ENCODE measurements at places on chromosomes 16 and 17.

DNA sequence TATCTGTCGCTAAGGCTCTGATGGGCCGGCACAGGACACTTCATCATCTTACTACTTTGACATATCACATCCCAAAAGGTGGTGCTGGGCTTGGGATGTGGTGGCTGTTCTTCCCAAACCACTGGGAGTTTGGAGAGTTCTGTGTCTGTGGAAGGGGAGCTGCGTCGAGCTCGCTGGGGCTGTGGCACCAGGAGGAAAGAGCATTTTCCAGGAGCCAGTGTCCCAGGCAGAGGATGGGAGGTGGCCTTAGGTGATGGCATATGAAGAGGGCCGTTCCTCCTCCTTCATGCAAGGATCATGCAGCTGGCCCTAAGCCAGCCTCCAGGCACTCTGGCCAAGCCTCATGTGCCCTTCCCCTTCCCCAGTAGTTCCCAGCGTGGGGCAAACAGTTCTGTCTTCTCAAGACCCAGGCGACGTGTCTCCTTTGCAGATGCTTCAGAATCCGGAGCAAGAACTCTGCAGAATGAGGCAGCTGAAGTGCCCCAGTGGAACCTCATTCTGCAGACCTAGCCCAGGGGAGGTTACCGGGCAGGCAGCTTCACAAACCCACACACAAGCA, 89.4 kb upstream of the TNRC6C start:
- DNase-seq = no peak

GRCh38 chr17:29042679-29043538, at the start of gene PIPOX:
Gene PIPOX, plus strand, starts transcription at chr17:29043141. Its CDS starts 85 bp downstream, at chr17:29043226.
- peak; percentile 54 for DNase-seq

GRCh38 chr16:57308041-57308440, 23.6 kb upstream of the PLLP start:
- DNase-seq = no peak

DNA sequence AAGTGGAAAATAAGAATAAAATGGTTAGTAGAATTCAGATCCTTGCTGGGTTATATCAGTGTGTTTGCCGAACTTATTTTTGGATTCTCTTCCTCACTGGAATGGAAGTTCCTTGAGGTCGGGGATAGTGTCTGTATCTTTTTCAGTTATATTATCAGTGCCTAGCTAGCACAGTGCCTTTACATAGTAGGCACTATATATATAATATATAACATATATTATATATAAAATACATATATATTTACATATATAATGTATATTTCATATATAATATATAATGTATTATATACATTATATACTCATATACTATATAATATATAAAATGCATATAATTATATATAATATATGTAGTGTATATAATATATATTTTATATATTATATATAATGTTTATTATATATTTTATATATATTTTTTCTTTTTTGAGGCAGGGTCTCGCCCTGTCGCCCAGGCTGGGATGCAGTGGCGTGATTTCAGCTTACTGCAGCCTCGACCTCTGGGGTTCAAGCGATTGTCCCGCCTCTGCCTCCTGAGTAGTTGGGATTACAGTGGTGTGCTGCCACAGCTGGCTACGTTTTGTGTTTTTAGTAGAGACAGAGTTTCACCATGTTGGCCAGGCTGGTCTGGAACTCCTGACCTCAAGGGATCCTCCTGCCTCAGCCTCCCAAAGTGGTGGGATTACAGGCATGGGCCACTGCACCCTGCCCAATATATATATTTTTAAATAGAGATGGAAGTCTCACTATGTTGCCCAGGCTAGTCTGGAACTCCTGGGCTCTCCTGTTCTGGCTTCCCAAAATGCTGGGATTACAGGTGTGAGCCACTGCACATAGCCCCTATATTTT, 3.2 kb downstream of the NFATC3 start:
- no peak for DNase-seq

- no peak for DNase-seq
Measured at GRCh38 chr17:1693339-1693738, 8.7 kb upstream of the PRPF8 start.

- peak; percentile 1 for DNase-seq
Measured at GRCh38 chr16:65372171-65372570, 250.3 kb upstream of the CDH11 start.

- no peak for DNase-seq
Measured at GRCh38 chr16:72923757-72924156, 124.2 kb downstream of the ZFHX3 start.

GRCh38 chr16:56625943-56626654, 518 bp downstream of the MT1E start:
- DNase-seq = no peak
